Thoracic aorta (tissue), 2 donors: ENCODE measurements at places on chromosomes 11 and 22. TPM values are rescaled to one million over a fixed set of nuclear protein-coding genes. Genes with fewer than 3 reads are reported as not detected.

POLDIP3 gene
- total RNA-seq, result 38.2 TPM

PAX6 gene
- 0.68 TPM for total RNA-seq

MAPK1 gene
- 61.4 TPM for total RNA-seq

TTC17 gene
- total RNA-seq, result 105 TPM

SORL1 gene
- 26.9 TPM for total RNA-seq

HEPN1 gene
- not detected for total RNA-seq

BEST1 gene
- 4.7 TPM for total RNA-seq

CLDN5 gene
- total RNA-seq, result 41.0 TPM

DNA sequence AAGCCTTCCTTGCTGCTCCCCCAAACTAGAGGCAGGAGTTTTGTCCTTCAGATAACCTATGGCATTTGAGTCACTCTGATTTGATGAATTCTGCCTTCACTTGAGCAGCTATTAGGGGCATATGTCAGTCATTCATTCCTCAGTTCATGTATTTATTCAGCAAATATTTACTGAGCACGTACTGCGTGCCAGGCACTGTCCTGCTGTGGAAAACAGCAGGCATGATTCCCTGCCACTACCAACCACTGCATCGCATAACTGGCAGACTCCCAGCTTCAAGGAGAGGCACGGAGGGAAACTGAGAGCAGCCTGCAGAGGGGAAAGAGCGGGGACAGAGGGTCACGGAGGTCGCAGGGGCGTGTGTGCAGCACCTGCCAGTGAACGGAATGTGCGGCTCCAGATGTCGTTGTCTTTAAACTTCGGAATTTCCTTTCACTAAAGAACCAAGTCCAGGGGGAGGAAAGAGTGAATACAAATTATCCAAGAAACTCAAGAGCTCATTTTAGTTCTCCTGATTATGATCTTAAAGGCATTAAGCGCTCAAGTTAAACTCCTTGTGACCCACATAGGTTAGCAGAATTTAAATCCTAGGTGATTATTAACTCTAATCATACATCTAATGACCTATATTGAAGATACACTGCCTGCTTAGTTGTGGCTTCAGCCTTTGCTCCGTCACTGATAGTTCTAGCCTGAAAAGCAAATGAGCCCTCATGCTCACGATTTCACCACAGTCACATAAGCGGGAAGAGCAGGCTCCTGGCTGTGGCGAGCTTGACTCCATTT is 12.6 kb downstream of the PPARA start:
- H3K27me3 ChIP-seq, result no peaks in the 10 kb centered on the region
- no peak for DNase-seq
- peaks cover 6% of the 10 kb centered on the region for H3K36me3 ChIP-seq
- H3K27ac ChIP-seq, result no peak overlapping the region
- no peaks in the 10 kb centered on the region for H3K4me1 ChIP-seq

GRCh38 chr11:100923555-100923954 is 206.1 kb downstream of the PGR start:
- H3K4me1 ChIP-seq, result peaks cover 9% of the 10 kb centered on the region
- H3K27ac ChIP-seq, result no peak overlapping the region
- H3K4me3 ChIP-seq, result no peak overlapping the region
- no peaks in the 10 kb centered on the region for H3K36me3 ChIP-seq

DNA sequence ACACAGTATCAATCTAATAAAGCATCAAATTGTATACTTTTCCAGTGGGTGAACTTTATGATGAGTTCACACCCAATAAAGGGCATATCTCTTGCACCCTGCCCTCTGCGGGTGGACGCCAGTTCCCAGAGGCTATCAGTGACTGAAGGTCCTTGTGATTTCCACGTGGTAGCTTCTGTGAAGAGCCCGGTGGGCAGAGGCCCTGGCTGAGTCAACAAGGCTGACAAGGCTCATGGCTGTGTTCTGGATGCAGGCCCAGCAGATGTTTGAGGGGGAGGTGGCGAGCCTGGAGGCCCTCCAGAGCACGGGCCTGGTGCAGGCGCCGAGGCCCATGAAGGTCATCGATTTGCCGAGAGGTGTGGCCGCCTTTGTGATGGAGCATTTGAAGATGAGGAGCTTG is 71.4 kb downstream of the PIWIL3 start:
- no peaks in the 10 kb centered on the region for H3K36me3 ChIP-seq
- no peaks in the 10 kb centered on the region for H3K27me3 ChIP-seq
- no peaks in the 10 kb centered on the region for H3K4me1 ChIP-seq
- H3K4me3 ChIP-seq, result no peak overlapping the region
- H3K27ac ChIP-seq, result no peak overlapping the region
- no peak for DNase-seq

- H3K36me3 ChIP-seq, result no peaks in the 10 kb centered on the region
- no peak for DNase-seq
- H3K27ac ChIP-seq, result no peak overlapping the region
- no peaks in the 10 kb centered on the region for H3K27me3 ChIP-seq
- H3K4me3 ChIP-seq, result no peak overlapping the region
Measured at GRCh38 chr22:27477171-27477570, 324.4 kb downstream of the MN1 start.

DNA sequence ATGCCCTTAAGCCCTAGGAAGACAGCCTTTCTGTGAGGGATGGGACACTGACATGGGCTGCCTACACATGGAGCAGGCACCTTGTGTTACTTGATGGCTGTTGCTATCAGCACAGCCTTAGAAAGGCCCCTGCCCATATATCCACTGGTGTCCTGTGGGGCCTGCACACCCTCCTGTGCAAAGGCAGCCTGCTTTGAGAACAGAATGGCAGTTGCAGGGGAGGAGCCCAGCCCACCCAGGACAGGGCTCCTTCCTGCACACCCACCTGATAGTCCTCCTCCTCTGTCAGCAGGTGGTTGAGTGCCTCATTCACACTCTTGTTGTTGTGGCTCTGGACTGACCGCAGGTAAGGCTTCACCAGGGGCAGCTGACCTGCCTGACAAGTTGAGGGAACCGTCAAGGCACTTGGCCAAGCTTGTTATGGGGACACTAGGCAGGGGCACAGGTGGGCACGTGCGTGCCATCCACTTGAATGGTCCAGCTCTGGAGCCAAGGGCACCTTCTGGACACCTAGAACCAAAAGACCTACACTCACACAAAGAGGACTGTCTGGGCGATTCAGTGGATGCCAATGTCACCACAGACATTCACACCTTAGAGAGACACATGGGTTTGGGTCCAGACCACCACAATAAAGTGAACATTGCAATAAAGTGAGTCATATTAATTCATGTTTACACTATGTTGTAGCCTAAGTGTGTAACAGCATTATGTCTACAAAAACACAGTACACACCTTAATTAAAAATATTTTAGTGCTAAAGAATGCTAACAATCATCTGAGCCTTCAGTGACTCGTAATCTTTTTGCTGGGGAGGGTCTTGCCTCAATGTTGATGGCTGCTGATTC is 9.4 kb upstream of the SLC25A1 start:
- no peak overlapping the region for H3K27ac ChIP-seq
- no peaks in the 10 kb centered on the region for H3K36me3 ChIP-seq
- no peaks in the 10 kb centered on the region for H3K27me3 ChIP-seq
- DNase-seq, result no peak
- H3K4me3 ChIP-seq, result no peak overlapping the region

DNA sequence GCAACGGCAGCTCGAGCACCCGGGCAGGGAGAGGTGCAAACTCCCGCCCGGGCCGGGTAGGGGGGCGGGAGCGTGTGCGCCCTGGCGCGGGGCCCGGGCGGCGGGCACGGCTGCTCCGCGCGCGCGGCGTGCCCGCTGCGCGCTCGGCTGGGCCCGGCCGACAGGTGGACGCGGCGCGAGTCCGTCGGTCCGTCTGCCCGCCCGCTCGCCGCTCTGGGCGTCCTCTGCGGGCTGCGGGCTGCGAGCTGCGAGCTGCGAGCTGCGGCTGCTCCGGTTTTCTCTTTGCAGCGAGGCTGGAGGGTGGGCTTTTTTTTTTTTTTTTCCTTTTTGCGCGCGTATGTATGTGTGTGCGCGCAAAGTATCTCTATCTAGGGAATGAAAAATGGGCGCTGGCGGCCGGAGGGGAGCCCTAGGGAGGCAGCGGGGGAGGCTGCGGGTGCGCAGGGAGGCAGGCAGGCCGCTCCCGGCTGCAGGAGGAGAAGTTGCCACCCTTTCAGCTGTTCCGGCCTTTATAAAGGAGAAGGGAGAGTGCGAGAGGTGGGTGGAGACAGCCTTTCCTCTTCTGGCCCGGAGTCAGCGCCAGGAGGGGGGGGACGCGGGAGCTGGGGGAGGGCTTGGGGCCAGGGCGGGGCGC is at the start of gene PDGFB:
Gene PDGFB, minus strand, starts transcription at position 487 of the 634 bp plus-strand sequence. CDS start 1,019 bp downstream, outside the sequence.
- peaks cover 16% of the 10 kb centered on the region for H3K4me1 ChIP-seq
- H3K27me3 ChIP-seq, result peaks cover 6% of the 10 kb centered on the region
- H3K36me3 ChIP-seq, result no peaks in the 10 kb centered on the region

- H3K36me3 ChIP-seq, result no peaks in the 10 kb centered on the region
- no peak overlapping the region for H3K27ac ChIP-seq
- H3K4me3 ChIP-seq, result no peak overlapping the region
- H3K4me1 ChIP-seq, result no peaks in the 10 kb centered on the region
Measured at GRCh38 chr11:429931-430456, 11.8 kb downstream of the ANO9 start.

DNA sequence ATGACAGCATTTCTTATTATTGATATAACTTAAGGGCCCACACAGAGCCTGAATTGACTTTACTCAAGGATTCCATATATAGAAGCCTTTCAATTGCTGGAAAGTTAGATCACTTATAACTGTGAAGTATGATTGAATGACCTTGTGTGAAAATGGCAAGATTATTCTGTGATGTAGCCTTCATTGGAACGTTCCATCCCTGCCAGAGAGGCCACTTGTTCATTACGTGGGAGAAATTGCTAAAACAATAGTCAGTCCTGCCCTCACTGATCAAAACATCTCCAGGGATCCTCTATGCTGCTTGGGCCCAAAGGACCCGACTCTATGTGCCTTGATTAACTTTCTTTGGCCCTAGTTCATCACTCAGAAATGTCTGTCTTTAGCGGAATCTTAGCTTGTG is 159.5 kb upstream of the BLID start:
- no peak overlapping the region for H3K4me3 ChIP-seq
- no peak overlapping the region for H3K27ac ChIP-seq
- peaks cover 7% of the 10 kb centered on the region for H3K4me1 ChIP-seq
- no peaks in the 10 kb centered on the region for H3K27me3 ChIP-seq

DNA sequence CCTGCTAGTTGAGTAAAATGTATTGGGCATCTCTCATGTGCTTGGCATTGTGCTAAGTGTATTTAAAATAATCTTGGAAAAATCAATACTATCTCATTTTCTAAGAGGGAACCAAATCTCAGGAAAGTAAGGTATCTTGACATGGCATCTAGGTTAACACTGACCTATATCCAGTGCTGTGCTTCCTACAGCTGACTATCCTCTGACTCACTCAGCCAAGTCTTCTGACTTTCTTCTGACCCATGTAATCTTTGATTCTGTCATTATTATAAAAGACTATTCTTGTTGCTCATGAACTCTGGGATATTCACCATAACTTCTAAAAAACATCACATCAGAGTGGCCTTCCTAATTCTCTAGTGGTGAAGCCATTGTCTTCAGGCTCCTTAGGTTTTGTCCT is 304.1 kb upstream of the TENM4 start:
- H3K4me1 ChIP-seq, result no peaks in the 10 kb centered on the region
- no peak overlapping the region for H3K27ac ChIP-seq
- DNase-seq, result no peak
- no peak overlapping the region for H3K4me3 ChIP-seq
- no peaks in the 10 kb centered on the region for H3K36me3 ChIP-seq
- H3K27me3 ChIP-seq, result no peaks in the 10 kb centered on the region

DNA sequence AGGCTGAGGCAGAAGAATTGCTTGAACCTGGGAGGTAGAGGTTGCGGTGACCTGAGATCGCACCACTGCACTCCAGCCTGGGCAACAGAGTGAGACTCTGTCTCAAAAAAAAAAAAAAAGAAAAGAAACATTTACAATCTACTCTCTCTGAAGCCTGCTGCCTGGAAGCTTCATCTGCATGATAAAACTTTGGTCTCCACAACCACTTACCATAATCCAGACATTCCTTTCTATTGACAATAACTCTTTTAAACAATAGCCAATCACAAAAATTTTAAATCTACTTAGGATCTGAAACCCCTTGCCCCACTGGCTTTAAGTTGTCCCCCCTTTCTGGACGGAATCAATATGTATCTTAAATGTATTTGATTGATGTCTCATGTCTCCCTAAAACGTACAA is 25.0 kb upstream of the HTR3A start:
- no peaks in the 10 kb centered on the region for H3K4me1 ChIP-seq
- H3K36me3 ChIP-seq, result no peaks in the 10 kb centered on the region
- no peak for DNase-seq
- no peak overlapping the region for H3K4me3 ChIP-seq
- H3K27ac ChIP-seq, result no peak overlapping the region

- H3K4me3 ChIP-seq, result no peak overlapping the region
- H3K4me1 ChIP-seq, result no peaks in the 10 kb centered on the region
- no peaks in the 10 kb centered on the region for H3K27me3 ChIP-seq
Measured at GRCh38 chr11:113960702-113961330, 14.1 kb upstream of the HTR3A start.

- no peaks in the 10 kb centered on the region for H3K27me3 ChIP-seq
- H3K27ac ChIP-seq, result no peak overlapping the region
- no peaks in the 10 kb centered on the region for H3K36me3 ChIP-seq
Measured at GRCh38 chr11:97140885-97141494, 751.2 kb downstream of the JRKL start.

DNA sequence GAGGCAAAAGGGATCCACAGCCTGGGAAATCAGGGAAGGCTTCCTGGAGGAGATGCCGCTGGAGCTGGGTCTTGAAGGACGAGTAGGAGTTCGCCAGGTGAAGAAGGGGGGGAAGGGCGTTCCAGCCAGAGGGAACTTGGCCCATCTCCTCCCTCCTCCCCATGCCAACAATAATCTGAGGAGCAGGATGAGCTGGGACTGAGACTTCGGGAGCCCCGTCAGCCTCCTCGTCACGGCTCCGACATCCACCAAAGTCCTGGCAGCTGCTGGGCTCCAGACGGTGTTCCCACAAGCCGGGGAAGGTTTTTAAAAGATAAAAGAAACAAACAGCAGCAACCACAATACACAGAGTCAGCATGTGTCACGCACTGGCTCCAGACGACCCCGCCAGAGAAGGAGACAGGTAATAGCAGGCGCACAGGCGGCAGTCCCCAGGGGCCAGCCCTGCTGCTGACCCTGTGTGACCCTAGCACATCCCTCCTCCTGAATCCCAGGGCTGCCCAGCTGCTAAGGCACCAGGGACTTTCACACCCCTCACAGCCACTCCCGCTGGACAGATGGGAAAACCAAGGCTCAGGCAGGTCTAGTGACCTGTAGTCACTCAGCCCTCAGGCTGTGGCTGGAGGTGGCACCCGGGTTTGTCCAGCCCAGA is 37.3 kb downstream of the NUP50 start:
- DNase-seq, result no peak
- H3K36me3 ChIP-seq, result peaks cover 70% of the 10 kb centered on the region
- H3K27ac ChIP-seq, result no peak overlapping the region
- H3K4me1 ChIP-seq, result peaks cover 10% of the 10 kb centered on the region
